ENCODE measurements at places on chromosomes 7 and 10.

DNA sequence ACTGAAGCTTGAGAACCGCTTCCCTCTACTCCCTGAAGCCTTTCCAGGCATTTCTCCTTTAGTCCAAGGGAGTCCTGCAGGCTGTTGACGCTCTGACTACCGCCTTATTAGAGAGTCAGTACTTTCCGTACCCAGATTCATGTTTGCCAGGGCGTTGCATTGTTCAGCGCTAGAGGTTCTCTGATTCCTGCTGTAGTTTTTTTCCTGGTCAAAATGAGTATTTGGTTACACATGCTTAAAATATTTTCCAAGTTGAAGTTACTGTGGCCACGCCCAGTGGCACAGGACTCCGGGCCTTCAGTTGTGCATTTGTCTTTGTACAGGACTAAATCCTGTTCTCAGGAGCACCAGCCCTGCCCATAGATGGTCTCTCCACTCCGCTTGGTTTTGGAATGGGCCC lies 7.9 kb downstream of the MTURN start:
- no peak for DNase-seq

- no peak for DNase-seq
Observed at GRCh38 chr7:142319970-142320369, 62.1 kb upstream of the PRSS58 start.

DNA sequence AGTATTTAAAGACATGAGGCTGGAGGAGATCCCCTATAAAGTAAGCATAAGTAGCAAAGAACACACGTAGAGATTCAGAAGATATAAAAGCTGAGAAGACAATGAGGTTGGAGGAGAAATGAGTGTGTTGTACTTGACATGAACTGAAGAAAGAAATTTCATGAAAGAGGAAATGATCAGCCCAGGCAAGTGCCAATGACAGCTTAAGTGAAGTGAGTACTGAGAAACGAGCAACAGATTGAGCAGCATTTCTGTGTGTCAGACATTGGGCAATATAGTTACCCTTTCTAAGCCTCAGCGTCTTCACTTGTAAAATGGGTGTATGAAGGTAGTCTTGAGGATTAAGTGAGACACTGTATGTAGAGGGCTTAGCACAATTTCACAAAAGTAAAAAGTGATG lies 4.8 kb upstream of the LIPA start:
- DNase-seq: no peak

DNA sequence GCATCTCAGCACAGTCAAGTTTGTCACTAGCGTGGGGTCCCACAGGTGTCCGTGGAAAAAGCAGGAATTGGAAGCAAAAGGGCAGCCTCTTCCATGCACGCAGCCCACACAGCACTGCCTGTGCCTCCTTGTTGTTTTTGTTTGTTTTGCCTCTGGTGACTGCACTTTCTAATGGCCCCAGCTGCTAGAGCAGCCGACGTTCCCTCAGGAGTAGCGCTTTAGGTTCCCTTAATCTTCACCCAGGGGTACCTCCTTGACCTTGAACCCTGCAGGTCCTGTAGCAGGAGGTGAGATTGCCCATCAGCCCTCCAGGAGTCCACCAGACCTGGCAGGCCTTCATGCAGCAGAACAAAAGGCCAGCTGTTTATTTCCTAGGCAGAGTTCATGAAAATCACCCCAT lies 210.1 kb downstream of the CACNB2 start:
- no peak for DNase-seq

GRCh38 chr7:55077561-55078410 lies 59.0 kb downstream of the EGFR start:
- no peak for DNase-seq

- no peak for DNase-seq
Observed at GRCh38 chr7:150685219-150686029, at the start of gene GIMAP2. Gene GIMAP2 (plus strand): TSS chr7:150685706. CDS start chr7:150687060, 1,354 bp downstream.

DNA sequence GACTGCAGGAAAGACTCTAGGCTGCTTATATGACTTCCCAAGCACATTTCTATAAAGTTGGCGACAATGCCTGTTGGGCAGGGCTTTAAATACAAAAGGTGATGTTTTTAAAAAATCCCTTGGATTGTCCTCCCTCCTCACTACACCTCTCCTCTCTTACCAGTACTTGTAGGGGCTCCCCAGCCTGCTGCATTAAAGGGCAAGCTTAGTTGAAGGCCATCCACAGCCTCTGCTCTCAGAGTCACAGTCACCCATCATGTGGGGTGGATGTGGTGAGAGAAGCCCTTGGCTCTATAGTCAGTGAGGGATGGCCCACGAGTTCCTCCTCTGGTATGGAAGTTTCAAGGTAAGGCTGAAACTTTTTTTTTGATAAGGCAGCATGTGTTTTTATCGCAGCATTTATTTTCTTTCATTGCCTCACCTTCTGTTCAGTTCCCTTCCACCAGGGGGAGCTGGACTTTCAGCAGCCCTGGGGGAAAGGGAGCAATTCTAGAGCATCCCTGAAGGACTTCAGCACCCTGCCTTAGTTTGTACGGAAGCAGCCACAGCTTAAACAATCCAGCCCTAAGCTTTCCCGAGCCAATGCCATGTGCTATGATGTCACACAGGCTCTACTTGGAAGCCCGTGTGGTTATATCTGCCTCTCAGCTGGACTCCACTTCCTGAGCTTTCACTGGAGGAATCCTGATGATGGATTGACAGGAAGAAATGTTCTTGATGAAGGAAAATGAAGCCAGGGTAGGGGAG lies 131.9 kb downstream of the CALCR start:
- no peak for DNase-seq

DNA sequence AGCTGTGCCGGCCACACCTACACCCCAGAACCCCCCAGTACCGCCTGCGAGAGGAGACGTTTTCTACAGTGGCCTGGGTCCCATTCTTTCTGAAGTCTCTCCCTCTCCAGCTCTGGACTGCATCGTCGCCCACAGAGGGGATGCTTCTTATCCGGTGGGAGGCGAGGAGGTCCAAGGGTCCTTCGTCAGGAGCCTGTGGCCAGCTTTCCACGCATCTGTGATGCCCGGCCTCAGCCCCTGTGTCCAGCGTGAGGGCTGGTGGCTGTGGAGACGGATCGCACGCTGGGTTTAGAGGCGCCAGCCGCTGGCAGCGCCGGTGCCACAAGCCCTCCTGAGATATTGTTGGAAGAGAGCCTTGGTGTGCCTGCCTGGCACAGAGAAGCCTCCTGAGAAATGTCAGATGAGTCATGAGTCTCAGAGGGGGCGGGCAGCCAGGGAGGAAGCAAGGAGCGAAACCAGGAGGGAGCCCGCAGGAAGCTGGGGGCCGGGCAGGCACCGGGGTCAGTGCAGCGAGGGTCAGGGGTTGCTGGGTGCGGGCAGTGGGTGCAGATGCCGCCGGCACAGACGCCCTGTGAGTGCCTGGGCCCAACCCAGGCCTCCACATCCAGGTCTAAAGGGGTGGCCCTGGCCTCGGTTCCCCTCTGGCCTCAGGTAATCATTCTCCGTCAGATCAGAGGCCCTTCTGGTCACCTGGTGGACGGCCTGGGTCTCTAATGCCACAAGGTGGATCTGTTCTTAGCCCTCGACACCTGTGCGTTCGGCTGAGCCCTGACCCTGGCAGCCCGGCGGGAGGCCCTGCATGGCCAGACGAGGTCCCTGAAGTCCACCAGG lies 86.0 kb upstream of the DIP2C start:
- DNase-seq: no peak

- no peak for DNase-seq
Observed at GRCh38 chr10:71920540-71921323, 43.5 kb upstream of the CHST3 start.

- DNase-seq: no peak
Observed at GRCh38 chr7:73941836-73942551, 81.0 kb downstream of the TMEM270 start.

- peak; percentile 38 for DNase-seq
Observed at GRCh38 chr7:101882595-101883564, 65.5 kb downstream of the CUX1 start.

GRCh38 chr7:100485471-100485876 lies 1.7 kb downstream of the NYAP1 start:
- no peak for DNase-seq

DNA sequence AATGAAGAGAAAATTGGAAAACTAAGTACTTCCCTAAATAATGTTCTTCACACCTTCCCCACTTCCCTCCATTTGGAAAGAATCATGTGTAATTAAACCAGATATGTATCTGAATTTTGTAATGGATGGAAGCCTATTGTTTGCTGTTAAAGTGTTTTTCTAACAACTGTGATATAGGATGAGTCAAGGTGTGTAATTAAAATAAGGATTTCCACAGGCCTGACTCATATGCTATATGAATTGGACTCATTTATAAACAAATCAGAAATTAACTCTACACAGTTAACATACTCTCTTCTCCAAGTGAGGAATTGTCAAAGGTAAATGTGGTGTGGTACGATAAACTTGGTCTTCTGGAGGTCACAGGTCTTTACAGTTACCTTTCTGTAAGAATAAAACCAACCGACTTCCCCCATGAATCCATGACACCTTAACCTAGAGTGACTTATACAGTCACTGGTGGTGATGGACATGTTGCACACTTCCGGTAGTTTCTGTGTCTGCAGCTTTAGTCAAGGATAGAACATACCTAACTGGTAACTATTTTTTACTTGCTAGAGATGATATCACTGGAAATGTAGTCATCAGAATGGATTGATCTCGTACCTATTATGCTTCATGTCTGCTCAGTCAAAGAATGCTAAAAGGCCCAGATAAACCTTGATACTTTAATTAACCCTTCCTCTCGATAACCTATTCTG lies 12.8 kb downstream of the PNLIPRP3 start:
- DNase-seq: no peak

DNA sequence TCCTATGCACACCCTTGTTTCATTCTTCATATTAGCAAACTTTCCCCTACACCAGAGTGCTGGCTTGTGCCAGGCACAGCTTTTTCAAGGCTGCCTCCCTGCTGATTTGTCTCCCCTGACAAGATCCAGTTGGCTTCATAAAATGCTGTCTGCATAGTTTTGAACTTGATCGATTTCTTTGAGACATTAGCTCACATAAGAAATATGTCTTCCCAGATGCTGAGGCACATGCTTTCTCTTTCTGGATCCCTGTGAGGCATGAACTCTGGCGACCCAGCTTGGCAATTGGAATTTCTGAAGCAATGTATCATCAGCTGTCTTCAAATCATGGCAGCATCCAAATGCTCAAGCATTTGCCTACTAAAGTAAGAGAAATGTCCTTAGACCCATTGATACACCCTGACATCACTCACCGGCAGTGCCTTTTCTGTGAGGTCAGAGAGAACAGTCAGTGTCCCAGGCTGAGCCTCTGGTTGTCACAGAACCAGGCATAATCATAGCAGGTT lies 616.4 kb upstream of the GHITM start:
- no peak for DNase-seq

DNA sequence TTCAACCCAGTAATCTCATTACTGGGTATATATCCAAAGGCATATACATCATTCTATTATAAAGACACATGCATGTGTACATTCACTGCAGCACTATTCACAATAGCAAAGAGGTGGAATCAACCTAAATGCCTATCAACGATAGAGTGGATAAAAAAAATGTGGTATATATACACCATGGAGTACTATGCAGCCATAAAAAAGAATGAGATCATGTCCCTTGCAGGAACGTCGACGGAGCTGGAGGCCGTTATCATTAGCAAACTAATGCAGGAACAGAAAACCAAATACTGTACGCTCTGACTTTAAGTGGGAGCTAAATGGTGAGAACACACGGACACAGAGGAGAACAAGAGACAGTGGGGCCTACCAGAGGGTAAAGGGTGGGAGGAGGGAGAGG lies 105.5 kb downstream of the SLC25A13 start:
- DNase-seq: no peak

DNA sequence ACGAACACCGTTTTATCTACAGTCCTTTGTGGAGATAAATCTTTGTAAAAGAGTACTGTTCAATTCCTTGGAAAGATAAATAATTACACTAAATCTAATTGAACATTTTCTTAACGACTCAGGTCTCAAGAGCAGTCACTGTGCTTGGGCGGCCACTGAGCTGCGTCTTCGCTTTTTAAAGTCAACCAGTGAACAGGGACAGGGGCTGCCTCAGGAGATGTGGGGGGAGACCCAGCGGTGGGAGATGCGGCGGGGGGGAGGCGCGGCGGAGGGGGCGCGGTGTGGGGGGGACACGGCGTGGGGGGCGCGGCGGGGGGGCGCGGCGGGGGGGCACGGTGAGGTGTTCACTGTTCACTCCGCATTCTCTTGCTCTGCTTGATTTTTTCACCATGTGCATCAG lies 39.8 kb downstream of the CAMK2B start:
- DNase-seq: no peak
